ENCODE measurements at places on chromosomes 2 and 18. TPM values are rescaled to one million over a fixed set of nuclear protein-coding genes. Genes with fewer than 3 reads are reported as not detected.

The GYPC gene
- polyA plus RNA-seq, result 57.0 TPM

DNA sequence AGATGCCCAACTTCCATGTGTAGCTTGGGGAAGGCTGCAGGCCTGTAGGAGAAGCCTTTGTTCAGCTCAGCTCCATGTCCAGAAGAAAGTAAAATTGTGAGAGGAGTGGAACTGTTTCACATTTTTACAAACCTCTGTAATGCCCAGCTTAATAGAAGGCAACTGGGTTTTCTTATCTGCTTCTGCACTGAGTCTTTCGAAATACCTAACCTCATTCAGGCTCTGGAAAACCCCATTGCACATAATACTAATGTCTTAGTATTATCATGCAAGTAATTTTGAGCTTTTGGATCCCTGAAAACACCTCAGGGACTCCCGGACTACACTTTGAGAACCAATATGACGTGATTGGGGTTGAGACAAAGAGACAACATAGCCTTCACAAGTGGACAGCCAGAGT lies 5.8 kb downstream of the SMIM21 start:
- no peak for DNase-seq

DNA sequence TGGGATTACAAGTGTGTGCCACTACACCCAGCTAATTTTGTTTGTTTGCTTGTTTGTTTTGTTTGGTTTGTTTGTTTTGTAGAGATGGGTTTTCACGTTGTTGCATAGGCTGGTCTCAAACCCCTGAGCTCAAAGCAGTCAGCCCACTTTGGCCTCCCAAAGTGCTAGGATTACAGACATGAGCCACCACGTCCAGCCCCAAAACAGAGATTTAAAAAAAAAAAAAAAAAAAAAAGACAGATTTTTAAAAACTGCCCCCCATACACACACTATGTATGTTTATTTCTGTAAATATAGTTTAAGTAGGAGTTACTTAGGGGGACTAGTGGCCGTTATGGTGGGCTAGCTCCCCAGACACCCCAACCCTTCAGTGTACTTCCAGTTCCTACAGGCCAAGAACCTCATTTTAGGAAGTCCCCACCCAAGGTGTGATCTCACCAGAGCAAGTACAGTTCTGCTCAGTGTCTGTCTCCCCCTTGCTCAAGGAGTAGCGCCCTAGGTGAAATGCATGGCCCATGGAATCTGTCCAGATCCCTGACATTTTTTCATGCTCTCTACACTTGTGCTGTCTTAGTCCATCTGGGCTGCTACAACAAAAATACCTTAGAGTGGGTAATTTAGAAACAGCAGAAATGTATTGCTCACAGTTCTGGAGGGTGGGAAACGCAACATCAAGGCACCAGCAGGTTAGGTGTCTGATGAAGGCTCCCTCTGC lies 1.6 kb upstream of the TMBIM1 start:
- no peak for DNase-seq

The SERPINB7 gene
- 0.55 TPM for polyA plus RNA-seq

DNA sequence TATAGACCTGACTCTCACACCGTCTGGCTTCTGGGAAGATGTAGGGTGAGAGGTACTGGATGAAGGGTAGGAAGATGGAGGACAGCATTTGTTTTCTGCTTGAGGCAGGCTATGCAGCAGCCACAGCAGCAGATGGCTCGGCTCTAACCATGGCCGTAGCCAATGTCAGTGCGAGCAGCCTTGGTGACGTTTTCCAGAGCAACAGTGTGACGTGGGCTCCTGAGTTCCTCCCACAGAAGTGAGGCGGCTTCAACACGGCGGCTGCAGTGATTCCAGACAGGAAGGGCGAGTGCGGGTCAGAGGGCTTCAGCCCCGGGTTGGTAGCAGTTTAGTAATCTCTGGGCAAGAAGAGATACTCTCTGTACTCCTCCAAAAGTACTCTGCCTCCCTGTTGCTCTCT lies 133.0 kb upstream of the MYT1L start:
- DNase-seq, result no peak

GRCh38 chr2:69830045-69830905 lies 815 bp downstream of the GMCL1 start:
- DNase-seq, result no peak

The PAX8 gene
- 345 TPM for polyA plus RNA-seq

- DNase-seq, result no peak
Observed at GRCh38 chr2:237170020-237170419, 84.3 kb downstream of the COPS8 start.

The RAB6C gene
- 1.7 TPM for polyA plus RNA-seq

- peak; percentile 13 for DNase-seq
Observed at GRCh38 chr2:241412144-241412543, 56.1 kb downstream of the FARP2 start.

- no peak for DNase-seq
Observed at GRCh38 chr2:88714667-88715066, 23.2 kb downstream of the RPIA start.

The TMEM182 gene
- 8.8 TPM for polyA plus RNA-seq

GRCh38 chr2:102155703-102156515 lies 13.4 kb downstream of the IL1R1 start:
- DNase-seq, result no peak

GRCh38 chr2:231521443-231521842 lies 8.8 kb downstream of the NMUR1 start:
- DNase-seq, result no peak

GRCh38 chr18:59606193-59607077 lies 90.8 kb downstream of the CCBE1 start:
- peak; percentile 50 for DNase-seq

The CFC1 gene
- polyA plus RNA-seq, result not detected

- no peak for DNase-seq
Observed at GRCh38 chr2:68225119-68225632, 27.2 kb downstream of the PPP3R1 start.

The SPATA3 gene
- not detected for polyA plus RNA-seq

The OSBPL6 gene
- polyA plus RNA-seq, result 5.5 TPM

DNA sequence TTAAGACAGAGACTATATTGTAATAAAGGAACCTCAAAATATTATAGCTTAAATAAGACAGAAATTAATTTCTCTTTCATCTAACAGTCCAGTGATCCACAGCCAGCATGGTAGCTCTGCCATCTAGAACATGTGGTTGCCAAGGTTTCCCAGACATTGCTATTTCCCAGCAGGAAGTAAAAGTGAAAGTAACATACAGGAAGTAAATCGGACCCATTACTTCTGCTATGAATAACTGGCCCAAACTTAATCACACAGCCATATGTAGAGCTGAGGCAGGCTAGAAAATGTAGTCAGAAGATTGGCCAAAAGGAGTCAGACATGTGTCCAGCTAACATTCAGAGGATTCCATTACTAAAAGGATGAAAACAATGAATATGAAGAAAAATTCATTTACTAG lies 71.0 kb downstream of the NOL4 start:
- no peak for DNase-seq

The SUPT7L gene
- 52.0 TPM for polyA plus RNA-seq

The EFEMP1 gene
- polyA plus RNA-seq, result 109 TPM

The TNFRSF11A gene
- 3.1 TPM for polyA plus RNA-seq

The ITPRIPL1 gene
- 4.9 TPM for polyA plus RNA-seq

The UGT1A7 gene
- 0.07 TPM for polyA plus RNA-seq

The DCDC2C gene
- 0.46 TPM for polyA plus RNA-seq

DNA sequence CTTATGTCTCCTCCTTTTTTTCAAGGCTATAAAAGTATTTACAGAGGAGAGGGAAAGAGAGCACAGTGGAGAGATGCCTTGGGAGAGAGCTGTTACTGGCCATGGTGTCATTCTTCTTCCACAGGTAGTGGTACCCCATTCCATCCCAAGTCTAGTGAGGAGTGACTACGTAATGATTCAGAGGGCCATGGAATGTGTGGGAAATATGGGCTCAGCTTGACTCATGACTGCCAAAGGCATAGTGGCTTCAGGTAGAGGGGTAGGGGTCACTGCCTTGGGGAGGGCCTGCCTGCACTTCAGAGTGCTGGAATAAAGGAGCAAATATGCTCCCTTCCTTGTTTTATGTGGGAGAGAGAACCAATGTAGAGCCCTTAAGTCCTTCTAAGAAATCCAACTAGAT lies 620.6 kb downstream of the IRS1 start:
- DNase-seq, result no peak

- DNase-seq, result no peak
Observed at GRCh38 chr2:120539937-120540718, 194.2 kb downstream of the INHBB start.

DNA sequence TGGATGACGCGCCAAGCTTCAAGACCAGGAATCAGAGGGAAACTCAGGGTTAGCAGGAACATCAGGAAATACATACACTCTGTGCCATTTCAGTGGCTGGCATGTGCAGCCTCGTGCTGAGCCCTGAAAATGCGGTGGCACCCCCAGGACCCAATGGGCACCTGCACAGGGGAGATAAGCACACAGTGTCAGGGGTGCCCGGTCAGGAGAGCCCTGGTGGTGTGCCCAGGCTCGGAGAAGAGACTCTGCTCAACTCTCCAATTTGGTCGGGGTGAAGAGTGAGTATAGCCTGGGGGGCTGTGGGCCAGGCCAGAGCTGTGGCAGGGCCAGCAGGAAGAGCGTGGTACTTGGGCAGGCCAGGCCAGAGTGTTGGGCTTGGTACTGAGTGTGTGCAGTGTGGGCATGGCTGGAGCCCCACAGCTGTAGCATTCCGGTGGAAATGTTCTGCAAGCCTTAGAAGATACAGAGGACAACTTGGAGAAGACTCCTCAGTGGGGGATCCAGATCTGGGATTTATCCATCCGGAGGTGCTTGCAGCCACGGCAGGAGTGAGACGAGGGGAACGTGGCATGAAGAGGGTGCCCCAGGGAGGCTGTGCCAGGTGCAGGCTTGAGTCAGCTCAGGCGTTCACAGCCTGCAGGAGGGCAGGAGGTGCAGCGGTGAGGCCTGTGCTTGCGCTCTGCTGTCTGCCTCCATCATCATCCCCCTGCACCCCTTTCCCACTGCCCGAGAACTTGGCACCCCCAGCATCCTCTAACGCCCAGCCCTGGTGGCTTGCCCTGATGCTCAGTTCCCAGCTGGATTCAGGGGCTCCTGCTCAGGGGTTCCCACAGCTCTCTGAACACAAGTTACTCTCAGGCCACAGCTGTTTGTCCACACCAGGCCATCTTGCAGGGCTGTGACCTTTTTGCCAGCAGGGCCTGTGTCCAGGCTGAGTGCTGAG lies 451.7 kb upstream of the HS6ST1 start:
- DNase-seq, result no peak

The SERTAD2 gene
- 26.8 TPM for polyA plus RNA-seq

DNA sequence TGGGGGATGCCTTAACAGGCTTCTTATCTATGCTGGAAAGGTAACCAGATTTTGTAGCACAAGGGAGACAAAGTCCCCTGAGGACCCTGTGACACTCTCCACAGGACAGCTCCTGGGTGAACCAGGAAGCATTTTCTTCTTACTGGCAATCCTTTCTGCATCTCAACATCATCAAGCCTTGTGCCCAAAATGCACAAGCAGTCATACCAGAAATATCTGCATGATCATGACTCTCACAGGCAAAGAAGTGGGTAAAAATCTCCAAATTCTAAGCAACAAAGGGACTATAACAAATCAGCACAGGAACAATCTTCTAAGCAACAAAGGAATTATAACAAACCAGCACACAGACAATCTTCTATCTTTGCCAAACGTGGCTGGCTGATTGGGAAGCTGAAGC lies 99.1 kb upstream of the CD226 start:
- DNase-seq, result no peak

GRCh38 chr2:10125842-10126631 lies 3.5 kb downstream of the RRM2 start:
- DNase-seq, result no peak

GRCh38 chr2:33354981-33355380 lies 121.5 kb upstream of the RASGRP3 start:
- no peak for DNase-seq

The PDK1 gene
- polyA plus RNA-seq, result 11.1 TPM

- DNase-seq, result no peak
Observed at GRCh38 chr18:34023471-34023870, 201.2 kb downstream of the NOL4 start.

The OTOS gene
- not detected for polyA plus RNA-seq

The NEB gene
- 13.7 TPM for polyA plus RNA-seq

- no peak for DNase-seq
Observed at GRCh38 chr2:52260904-52261303, 1229.0 kb upstream of the NRXN1 start.

DNA sequence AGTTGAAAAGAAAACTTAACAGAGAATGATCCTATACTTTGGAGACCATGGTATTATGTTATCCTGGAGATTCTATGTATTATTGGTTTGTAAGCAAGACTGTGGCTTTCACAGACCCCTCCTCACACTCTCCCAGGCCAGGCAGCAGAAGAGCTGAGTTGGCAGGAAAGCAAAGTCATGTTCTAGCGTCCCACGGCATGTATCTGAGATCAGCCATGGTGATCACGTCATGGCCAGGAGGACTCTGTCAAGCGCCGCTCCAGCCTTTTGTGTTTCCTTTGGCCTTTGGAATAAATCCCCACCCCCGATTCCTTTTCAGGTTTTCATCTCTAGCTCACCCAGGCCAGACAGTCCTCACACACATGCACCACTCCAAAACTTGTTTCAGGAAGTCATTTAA lies 39.1 kb downstream of the LRRC30 start:
- DNase-seq, result no peak

DNA sequence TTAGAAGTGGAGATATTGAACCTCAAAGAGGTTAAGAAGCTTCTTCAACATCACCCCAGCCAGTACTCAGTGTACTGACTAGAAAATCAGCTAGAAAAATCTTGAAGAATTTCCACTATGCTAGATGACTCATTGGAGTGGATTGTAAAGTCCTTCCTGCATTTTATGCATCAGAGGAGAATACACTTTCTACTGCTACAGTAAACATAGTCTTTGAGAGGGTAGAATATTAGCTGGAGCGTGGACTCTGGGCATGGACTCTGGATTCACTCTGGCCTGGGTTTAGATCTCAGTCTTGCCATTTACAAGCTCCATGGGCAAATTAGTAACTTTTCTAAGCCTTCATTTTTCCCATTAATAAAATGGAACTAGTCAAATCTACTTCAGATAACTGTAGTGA lies 215.9 kb downstream of the IRS1 start:
- no peak for DNase-seq

GRCh38 chr2:191891656-191892055 lies 44.8 kb upstream of the CAVIN2 start:
- no peak for DNase-seq

The RAB11FIP5 gene
- 37.8 TPM for polyA plus RNA-seq

The KYNU gene
- polyA plus RNA-seq, result 8.7 TPM

- no peak for DNase-seq
Observed at GRCh38 chr18:56678836-56679565, 27.8 kb downstream of the WDR7 start.

GRCh38 chr18:24910221-24910620 lies 441.7 kb downstream of the ZNF521 start:
- no peak for DNase-seq

GRCh38 chr2:226643030-226643945 lies 156.3 kb downstream of the IRS1 start:
- DNase-seq, result no peak

DNA sequence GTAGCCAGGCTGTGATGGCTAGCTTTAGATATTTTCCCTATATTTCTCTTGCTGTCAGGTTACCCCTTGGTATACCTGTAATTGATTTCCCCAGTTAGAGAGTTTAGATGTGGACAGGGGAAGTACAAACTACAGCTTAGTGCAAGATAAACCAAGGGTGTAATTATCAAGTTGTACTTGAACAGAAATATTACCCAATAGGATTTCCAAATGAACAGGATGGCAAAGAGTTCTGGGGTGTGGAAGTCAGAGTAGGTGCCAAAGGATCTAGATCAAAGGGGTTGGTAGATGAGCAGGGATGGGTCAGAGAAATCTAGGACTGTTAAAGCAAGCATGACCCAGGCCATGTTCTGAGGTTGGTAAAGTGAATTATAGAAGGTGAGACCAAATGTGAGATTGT lies 585.2 kb downstream of the CCDC85A start:
- no peak for DNase-seq
